ENCODE measurements at places on chromosomes 11 and 22.

GRCh38 chr11:126899961-126900748 is 100.4 kb downstream of the KIRREL3 start:
- no peak for DNase-seq

- peak; percentile 35 for DNase-seq
Measured at GRCh38 chr11:86592659-86593451, 79.6 kb downstream of the ME3 start.

DNA sequence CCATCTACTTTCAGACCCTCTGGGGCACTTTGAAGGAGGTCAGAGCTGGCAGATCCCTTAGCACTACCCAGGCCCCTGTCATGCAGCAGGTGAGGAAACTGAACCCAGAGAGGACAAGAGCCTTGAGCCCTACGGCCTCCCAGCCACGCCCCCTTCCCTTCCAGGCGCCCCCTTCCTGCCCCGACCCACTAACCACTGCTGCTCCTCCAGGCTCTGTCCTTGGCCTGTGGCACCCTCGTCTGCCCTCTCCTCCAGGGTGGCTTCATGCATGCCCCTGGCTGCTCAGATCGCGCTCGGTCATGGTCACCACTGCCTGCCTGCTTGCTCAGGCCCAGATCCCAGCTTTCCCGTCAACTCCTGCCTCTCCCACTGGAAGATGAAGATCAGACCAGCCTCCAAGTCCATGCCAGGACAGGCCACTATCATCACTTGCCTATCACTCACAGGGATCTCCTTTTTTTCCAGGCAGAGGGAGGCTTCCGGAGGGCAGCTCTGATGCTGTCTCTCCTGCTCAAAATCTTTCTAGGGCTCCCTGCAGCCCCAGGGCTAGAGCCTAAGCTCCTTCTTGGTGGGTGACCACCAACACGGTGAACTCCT is 30.7 kb downstream of the ELFN2 start:
- no peak for DNase-seq

GRCh38 chr22:49048591-49048990 is 779.1 kb downstream of the BRD1 start:
- no peak for DNase-seq

GRCh38 chr22:23035557-23036277 is 34.6 kb upstream of the GNAZ start:
- DNase-seq, result no peak

DNA sequence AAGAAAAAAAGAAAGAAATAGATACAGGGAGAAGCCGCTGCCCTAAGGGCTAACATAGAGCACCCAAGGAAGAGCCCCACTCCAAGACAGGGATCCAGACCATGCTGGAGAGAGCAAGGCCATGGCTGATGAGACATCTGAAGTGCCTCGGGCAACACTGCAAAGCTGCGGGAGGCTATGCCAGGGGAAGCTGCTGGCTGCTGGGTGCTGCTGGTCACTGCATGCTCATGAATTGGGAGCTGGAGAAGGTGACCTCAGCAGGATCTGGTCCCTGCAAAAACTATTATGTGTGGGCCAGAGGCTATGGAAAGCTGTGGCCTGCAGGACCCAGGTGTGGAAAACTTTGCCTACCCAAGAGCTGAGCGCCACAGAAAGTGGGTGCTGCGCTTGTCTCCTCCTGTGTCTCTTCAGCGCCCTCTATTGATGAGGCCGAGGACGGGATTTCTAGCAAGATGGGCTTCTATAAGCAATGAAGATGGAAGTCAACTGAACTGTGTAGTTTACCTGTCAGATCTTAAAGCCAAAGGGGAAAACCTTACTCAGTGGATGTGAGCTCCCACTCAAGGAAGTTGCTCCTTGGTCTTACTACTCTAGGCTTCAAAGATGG is 17.3 kb upstream of the SLC29A2 start:
- peak; percentile 42 for DNase-seq

GRCh38 chr22:50622723-50623327 is 5.1 kb downstream of the ARSA start:
- DNase-seq, result no peak

DNA sequence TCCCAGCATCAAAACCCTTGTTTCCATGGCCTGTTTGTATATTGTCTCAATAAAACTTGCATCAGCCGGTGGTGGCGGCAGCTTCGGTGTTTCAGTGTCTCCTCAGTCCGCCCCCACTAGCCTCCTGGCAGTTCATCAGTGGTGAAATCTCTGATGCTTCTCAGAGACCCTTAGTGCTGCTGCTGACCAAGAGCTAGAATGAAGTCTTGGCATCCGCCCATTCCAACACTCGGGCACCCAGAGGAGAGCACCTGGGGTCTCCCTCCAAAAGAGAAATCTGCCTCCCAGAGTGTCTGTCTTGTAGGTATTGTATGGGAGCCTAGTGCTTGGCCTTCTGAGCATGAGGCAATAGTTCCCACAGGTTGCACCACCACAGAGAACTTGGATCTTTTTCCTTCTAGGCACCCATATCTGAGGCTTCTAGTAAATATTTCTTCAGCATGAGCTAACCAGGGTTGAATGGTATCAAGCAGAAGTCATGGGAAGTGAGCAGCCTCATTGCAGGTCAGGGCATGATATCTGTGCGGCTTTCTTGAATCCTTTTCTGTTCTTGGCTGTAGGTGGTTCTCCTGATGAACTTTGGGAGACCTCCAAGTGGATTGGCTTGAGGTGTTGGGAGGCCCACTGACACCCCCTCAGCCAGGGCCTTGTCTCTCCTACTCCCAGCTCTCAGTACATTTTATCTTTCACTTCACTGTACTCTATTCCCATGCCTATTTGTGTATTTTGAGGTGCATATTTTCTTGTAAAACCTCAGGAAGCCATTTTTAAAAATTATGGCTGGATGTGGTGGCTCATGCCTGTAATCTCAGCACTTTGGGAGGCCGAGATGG is 13.2 kb upstream of the AIFM3 start:
- DNase-seq, result no peak

- no peak for DNase-seq
Measured at GRCh38 chr11:17382046-17382728, 6.3 kb downstream of the KCNJ11 start.

DNA sequence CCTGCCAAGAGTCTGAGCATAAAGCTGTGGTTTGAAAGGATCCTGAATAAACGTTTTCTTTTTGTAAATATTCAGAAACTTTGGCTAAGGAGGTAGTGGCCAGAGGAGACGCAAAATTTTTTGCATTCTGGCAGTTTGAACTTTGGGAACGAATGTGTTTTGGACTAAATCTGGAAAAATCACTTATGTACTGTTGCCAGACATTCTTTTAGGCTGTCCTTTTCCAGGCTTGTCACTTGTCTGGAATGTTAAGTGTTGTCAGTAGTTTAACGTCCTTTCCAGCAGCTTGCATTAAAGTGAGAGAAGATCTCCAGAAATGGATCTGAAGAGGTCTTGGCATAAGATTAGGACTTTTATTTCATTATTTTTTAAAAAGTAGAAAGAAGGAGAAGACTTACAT is 18.5 kb downstream of the SPECC1L start:
- no peak for DNase-seq

- no peak for DNase-seq
Measured at GRCh38 chr11:9662273-9662672, 1.6 kb upstream of the SWAP70 start.

DNA sequence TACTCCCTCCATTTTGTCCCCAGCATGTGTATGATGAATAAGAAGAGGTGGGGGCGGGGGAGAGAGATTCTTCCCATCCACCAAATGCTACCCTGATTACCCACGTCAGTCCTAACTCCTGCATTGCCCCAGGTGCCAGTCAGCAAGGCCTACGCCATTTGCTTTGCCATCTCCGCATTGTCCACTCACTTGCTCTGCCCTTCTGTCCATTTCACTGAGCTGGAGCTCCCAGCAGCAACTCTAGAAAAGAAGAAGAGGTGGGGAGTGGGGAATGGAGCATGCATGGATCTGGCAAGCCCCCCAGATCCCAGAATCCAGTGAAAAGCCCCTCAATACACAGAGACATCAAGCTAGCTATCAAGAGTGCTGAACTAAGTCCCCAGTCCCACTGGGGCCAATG is 19.0 kb downstream of the WT1 start:
- no peak for DNase-seq

- no peak for DNase-seq
Measured at GRCh38 chr22:49147617-49148175, 680.0 kb downstream of the BRD1 start.

DNA sequence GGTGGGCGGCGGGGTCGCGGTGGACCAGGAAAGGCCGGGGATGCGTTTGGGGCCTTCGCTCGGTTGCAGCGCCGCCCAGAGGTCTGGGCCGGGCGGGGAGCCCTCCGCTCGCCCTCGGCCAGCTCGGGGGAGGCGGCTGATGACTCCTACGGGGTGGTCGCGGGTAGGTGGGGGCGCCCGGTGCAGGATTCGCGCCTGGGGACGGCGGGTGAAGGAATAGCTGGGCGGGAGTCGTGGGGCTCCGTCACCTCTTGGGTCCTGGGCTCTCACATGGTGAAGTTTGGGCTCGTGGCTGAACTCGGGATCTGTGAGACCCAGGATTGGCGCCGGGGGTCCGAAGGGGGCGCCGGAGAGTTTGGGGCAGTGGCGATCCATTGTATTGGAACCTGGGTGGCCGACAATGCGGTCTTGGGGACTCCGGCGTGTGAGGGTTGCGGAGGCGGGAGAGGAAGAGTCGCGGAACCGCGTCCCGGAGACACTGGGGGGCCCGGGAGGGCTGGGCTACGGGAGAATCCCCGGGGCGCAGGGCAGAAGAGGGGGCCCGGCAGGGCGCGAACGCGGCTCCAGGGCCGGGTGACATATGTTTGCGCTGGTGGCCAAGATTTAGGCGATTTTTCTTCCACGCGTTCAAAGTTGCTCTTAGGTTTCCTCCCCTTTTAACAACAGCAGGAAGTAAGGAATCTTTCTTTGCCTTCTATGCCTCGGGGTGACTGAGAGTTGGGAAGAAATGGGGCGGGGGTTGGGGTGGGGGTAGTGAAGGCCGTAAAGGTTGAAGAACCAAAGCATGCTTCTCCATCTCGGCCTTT is 935 bp downstream of the QSER1 start:
- DNase-seq, result no peak

DNA sequence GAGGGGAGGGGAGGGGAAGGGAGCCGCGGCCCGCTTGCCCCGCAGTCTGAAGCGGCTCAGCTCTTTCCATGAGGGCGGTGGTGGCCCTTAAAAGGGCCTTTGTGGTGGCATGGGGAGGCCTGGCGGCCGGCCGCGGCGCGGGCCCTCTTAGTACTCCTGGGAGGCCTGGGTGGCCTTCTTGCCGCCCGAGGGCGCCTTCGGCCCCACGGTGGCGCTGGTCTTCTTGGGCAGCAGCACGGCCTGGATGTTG is 6.9 kb downstream of the DPAGT1 start:
- no peak for DNase-seq

DNA sequence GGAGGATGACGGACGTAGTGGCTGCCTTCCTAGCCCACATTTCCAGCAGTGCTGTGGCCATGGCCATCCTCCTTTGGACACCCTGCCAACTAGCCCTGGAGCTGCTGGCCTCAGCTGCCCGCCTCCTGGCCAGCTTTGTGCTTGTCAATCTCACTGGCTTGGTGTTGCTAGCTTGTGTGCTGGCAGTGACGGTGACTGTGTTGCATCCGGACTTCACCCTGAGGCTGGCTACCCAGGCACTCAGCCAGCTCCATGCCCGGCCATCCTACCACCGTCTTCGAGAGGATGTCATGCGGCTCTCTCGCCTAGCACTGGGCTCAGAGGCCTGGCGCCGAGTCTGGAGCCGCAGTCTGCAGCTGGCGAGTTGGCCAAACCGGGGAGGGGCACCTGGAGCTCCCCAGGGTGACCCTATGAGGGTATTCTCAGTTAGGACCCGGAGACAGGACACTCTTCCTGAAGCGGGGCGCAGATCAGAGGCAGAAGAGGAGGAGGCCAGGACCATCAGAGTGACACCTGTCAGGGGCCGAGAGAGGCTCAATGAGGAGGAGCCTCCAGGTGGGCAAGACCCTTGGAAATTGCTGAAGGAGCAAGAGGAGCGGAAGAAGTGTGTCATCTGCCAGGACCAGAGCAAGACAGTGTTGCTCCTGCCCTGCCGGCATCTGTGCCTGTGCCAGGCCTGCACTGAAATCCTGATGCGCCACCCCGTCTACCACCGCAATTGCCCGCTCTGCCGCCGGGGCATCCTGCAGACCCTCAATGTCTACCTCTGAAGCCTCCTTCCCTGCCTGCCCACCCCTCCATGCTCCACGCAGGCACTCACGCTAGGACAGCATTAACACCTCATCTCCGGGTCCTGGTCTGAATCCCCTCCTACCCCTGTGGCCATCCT is 1.6 kb downstream of the RNF26 start:
- no peak for DNase-seq

DNA sequence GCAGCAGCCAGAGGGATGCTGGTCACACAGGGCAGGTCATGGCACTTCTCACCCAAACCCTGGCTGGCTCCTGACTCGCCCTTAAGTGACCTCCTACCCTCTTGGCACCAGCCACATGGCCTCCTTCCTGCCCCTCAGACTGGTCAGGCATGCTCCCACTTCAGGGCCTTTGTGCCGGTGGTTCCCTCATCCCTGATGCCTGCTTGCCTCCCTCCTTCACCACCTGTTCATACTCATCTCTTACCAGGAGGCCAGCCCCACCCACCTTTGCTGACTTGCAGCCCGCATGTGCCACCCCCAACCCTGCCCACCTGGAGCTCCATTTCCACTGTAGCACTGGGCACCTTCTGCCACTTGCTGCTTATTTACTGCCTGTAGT is 20.1 kb downstream of the GNAZ start:
- DNase-seq, result no peak

GRCh38 chr22:17587629-17588028 is 24.3 kb downstream of the SLC25A18 start:
- no peak for DNase-seq
